Stimulated activated CD8-positive, alpha-beta memory T cell treated with anti-CD3 and anti-CD28 coated beads, Interleukin-2, amount 100 ng/mL, for 1 hour (primary cell): ENCODE measurements at places on chromosomes 13 and 19.

GRCh38 chr19:16473875-16474392, 2.2 kb upstream of the EPS15L1 start:
- no peak for DNase-seq

DNA sequence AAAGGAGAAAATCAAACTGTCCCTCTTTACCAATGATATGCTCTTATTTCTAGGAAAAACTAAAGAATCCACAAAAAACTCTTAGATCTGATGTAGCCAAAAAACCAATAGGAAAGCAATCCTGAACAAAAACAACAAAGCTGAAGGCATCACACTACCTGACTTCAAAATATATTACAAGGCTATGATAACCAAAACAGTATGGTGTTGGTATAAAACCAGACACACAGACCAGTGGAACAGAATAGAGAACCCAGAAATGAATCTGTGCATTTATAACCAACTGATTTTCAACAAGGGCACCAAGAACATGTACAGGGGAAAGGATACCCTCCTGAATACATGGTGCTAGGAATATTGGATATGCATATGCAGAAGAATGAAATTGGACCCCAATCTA, 9.7 kb upstream of the ZNF546 start:
- DNase-seq = no peak

- no peak for DNase-seq
Observed at GRCh38 chr19:29454109-29454508, 71.7 kb upstream of the VSTM2B start.

DNA sequence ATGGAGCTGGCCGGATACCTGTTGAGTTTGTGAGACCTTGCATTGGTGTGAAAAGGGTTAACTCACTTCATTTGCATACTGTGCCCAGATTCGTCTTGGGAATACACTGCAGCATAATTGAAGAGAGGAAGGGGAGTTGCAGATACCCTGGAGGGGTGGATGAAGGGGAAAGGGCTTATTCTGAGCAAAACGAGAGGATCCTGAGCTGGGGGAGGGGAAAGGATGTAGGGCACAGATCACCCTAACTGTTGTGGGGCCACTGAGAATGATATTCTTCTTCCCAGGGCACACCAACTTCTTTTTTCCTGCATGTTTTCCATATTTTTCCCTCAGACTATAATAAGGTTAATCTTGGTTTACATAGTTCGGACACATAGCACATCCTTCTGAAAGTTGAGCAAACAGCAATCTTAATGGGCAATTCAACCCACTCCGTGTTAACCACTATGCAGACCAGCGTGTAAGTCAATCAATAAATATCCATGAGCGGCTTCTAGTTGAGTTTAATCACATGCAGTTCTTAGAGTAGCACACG, 11.7 kb upstream of the PTPRS start:
- DNase-seq = no peak

DNA sequence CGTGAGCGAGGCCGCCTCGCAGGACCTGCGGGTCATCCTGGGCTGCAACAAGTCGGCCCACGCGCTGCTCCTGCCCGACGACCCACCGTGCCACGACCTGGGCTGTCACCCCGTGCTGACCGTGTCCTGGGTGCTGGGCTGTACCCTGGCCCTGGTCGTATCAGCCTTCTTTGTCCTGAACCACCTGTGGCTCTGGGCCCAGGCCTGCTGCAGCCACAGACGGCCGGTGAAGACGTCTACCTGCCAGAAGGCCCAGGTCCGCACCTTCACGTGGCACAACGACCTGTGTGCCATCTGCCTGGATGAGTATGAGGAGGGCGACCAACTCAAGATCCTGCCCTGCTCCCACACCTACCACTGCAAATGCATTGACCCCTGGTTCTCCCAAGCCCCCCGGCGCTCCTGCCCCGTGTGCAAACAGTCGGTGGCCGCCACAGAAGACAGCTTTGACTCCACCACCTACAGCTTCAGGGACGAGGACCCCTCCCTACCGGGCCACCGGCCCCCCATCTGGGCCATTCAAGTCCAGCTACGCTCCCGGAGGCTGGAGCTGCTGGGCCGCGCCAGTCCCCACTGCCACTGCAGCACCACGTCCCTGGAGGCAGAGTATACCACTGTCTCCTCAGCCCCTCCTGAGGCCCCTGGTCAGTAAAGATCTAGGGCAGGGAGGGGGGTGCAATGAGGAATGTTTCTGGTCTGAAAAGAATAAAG, 1.1 kb downstream of the ZNRF4 start:
- DNase-seq = no peak

- no peak for DNase-seq
Observed at GRCh38 chr19:12295191-12295590, 508 bp upstream of the ZNF44 start.

GRCh38 chr19:5172859-5173630, 167.6 kb downstream of the PTPRS start:
- DNase-seq = no peak

DNA sequence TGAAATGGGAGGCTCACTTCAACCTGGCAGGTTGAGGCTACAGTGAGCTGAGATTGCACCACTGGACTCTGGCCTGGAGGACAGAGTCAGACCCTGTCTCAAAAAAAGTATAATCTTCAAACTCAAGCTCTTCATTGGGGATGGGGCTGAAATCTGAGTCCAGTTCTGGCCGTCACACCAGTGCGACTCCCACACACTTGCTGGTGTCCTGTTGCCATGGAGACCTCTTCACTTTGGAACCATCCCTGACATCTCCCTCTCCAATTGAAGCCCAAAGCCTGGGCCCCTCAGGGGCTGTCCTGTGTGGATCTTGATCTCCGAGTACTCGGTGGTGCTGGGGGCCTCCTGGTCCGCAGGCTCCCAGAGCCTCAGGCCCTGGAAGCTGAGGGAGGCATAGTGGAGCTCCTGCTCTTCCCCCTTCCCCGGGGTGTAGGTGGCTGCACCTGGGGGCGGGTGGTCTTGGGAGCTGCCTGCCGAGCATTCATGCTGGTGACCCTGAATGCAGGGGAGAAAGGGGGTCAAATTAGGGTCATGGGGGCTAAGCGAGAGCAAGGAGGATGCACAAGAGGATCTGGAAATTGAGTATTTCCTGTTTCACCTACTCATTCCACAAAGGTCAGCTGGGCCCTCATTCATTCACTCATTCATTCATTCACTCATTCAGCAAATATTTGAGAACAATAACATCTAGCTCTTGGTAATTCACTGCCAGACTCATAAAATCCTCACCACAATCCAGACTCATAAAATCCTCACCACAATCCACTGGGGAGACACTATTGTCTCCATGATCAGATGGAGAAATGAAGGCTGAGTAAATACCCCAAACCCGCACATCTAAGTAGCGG, 11.0 kb downstream of the SIGLEC11 start:
- no peak for DNase-seq

- no peak for DNase-seq
Observed at GRCh38 chr19:32483574-32483973, 78.0 kb downstream of the DPY19L3 start.

DNA sequence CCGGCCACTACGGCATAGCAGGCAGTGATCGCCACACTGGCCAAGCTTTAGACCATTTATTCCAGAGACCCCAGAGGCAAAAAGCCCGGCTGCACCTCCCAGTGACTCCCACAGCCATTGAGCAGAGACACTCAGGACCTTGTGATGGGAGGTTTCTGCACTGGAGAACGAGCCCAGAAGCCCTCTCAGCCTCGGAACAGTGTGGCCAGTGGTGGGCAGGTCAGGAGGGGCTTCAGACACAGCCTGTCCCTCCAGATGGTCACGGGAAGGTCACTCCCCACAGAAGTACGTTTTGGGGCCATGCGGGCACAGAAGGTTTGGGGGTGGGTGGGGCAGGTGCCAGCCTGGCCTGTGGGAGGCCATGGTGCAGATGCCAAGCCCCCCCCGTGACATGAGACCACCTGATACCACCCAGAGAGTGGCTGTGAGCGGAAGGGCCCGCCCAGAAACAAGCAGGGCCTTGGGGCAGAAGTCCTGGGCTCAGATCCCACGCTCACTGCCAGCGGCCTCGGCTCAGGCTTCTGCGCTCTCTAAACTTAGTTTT, 599 bp upstream of the F10 start:
- no peak for DNase-seq

GRCh38 chr13:33744589-33745369, 73.2 kb upstream of the RFC3 start:
- DNase-seq = no peak

DNA sequence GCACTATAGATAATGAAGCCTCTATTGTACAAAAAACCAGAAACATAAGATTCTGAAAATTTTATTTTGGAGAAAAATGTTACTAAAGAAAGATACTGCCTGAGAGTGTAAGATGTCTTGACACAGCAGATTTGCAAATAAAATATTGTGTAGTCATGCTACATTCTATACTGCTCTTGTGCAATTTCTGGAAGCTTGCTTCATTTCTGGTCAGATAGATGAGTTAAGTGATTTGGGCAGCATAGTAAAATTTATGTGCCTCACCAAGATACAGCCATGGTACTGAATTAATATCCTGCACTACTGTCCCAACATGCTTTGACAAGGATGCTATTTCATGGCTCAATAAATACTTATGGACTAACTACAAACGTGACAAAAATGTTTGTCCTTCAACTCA, 55.1 kb upstream of the STARD13 start:
- DNase-seq = no peak

DNA sequence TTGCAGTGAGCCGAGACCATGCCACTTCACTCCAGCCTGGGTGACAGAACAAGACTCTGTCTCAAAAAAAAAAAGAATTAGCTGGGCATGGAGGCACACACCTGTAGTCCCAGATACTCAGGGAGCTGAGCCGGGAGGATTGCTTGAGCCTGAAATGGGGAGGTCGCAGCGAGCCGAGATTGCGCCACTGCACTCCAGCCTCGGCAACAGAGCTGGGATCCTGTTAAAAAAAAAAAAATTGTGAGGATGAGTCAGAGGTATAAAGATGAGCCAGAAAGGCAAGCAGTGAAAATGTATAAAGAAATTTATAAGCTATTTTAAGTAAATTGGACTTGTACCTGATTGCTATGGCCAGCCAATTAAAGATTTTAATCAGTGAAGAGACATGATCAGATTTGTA, 21.1 kb downstream of the KBTBD6 start:
- DNase-seq = no peak

DNA sequence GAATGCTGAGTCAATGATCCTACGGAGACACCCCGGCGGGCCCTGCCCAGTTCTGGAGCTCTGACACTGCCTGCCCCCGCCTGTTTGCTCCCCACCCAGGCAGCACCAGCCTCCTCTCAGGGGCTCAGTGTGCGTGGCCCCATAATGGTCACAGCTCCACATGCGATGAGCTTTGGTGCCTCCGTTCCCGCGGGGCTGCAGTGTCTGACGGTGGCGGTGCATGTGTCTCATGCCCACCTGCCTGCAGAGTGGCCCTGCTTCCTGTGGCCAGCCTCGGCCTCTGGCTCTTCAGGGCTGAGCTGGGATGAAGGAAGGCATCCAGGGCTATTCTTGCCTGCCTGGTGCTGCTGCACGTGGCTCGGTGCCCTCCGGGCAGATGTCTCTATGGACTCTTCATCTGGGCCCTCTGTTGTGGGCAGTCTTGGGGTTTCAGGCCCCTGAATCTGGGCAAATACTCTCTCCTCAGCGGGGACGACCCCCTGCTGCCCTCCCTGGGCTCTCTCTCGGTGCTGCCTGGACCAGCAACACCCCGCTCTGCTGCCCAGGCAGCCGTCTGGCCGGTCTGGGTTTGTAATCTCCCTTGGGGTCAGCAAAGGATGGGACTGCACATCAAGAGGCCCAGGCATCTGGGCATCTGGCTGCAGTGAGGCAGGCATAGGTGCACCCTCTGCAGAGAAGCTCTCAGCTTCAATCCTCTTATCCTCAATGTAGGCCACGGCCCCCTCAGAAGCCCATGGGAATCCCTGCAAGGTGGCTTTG, 19.3 kb upstream of the TMEM255B start:
- DNase-seq = no peak

GRCh38 chr13:83839146-83839545, 43.1 kb downstream of the SLITRK1 start:
- DNase-seq = no peak

DNA sequence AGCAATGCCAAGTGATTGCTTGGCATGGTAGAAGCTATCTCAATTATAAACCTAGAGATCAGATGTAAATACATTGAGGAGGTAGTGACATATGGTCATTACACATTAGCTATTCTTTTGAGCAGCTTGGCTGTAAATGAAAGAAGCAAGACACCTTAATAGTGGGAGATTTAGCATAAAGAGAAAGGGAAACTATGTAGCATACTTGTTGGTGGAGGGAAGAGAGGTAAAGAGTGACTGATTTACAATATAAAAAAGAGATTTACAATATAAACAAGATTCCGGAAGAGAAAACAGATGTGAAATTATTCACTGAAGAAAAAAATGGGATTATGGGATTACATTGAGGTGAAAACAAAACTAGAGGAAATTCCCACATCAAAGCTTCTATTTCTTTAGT, 2009.6 kb downstream of the OLFM4 start:
- DNase-seq = no peak
